ENCODE measurements at places on chromosomes 1 and 21.

DNA sequence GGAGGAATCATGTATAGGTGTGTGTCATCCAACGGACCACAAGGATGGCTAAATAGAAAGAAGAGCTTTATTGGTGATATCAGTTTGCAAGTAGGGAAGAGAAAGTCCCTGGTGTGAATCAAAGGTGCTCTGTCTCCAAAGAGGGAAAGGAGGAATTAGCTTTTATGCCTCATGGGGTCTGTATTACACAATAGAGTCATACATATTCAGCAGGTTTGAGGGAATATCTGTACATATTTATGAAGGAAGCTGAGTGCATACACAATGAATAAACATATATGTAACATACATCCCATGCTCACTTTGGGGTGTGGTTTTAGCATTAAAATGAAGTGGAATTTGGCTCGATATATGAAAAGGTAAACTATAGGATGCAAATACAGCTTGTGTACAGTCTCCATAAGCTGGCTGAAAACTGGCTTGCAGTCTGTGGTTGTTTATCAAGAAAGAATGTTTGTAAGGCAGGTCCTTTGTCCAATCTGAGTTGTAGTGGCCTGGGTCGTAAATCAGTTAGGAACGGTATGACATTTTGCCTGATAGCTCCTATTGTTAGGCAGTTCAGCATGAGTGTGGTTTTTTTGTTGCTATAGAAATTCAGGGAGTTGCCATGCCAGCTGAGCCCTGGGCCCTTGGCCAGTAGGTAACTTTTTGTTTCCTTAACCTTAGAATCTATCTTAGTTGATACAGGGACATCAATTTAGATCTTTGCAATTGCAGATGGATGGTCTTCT, 198.0 kb upstream of the ZP4 start:
- no peak for DNase-seq

DNA sequence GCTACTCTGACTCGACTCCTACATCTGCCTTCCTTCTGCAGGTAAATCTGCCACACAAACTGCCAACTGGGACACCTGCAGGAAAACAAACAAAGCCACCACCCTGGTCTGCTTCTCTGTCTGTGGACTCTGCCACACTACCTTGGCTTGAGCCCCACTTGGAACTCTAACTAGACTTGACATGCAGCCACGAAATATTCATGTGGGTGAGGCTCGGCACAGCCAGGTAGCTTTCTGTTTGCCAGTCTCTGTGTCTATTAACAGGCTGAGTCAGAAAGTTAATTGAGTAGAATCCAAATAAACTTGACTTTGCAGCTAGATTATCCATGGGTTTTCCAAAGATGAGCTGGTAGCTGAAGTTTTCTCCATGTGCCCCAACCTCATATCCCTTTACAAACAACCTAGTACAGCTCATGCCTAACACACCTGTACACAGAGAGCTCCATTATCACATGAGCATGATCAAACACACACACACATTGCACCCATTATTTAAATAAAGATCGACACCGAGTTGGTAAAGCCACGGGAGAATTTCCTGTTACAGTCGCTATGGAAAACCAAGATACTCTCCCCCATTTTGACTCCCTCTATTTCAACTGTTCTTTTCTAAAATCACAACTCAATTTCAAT, 808 bp downstream of the C1orf116 start:
- DNase-seq = no peak

DNA sequence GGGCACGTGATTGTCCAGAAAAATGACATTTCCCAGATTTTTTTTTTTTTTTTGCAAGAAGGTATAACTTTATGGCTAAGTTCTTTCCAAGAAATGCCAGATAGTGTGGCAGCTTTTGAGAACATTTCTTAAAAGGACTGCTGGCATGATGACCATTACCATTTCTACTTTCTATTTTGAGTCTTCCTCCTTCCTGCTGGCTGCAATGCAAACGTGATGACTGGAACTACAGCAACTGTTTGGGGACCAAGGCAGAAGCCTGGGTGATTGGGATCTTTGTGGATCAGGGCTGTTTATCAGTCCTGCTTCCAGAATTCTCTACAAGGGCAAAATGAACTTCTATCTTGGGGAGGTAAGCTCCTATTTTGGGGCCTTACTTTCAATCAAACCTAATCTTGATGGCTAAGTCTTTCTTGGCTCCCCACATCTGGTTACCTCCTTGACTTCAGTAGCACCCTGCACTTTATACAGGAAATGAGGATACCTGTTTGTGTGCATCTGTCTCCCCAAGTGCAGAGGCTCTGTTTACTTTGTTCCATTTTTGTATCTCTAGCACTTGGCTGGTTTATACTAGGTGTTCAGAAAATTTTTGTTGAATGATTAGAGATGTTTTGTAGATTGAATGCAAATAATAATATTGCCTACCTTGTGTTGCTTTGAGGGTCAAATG, 3.7 kb upstream of the DDX20 start:
- DNase-seq = no peak

DNA sequence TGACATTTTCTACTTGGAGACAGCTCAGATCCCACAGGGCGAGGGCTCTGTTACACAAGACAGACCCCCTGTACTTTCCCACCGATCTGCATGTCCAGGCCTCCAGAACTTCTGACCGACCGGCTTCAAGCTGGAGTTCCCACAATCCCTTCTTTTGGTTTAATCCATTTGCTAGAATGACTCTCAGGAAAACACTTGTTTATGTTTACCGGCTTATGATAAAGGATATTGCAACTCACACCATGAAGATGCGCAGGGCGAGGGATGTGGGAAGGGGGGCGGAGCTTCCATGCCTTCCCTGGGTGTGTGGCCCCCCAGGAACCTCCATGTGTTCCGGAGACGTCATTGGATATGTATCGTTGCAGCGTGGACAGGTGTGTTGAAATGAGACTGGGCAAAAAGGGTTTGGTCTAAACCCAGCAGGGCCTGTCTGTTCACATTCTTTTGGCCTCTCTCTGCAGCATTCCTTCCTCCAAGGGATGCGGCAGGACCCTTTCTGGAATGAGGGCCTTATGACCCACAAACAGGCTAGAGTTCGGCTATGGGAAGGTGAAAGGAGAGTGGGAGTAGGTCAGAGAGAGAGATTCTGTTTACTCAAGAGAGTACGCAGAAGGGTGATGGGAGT, 7.5 kb upstream of the IGSF5 start:
- no peak for DNase-seq

GRCh38 chr1:170729225-170730002, 65.5 kb downstream of the PRRX1 start:
- DNase-seq = no peak

- no peak for DNase-seq
Observed at GRCh38 chr1:167544447-167545093, 9.0 kb downstream of the CREG1 start.

DNA sequence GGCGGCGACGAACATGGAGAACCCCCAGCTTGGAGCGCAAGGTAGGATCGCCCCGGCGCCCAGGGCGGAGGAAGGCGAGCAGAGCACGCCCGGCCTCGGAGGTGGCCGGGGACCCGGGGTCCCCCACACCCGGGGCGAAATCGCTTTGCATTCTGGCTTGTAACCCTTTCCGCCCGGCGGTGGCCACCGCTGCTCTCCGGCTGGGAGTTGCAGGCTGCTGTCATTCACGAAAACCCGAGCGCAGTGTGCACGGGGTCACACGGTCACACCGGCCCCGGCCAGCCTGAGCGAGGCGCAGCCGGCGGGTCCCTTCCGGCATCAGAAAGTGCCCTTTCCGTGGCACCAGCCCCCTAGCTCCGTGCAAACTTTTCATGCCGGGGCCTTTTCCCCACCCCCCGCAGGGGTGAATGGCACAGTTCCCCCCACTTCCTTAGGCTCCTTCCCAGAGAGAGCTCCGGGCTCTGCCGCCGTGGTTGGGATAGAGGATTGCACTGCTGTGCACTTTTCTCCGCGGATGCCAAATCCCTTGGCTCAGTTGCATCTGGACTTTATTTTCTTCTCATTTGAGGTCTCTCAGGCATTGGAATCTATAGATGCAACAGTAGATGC, 802 bp downstream of the KAZN start:
- no peak for DNase-seq

DNA sequence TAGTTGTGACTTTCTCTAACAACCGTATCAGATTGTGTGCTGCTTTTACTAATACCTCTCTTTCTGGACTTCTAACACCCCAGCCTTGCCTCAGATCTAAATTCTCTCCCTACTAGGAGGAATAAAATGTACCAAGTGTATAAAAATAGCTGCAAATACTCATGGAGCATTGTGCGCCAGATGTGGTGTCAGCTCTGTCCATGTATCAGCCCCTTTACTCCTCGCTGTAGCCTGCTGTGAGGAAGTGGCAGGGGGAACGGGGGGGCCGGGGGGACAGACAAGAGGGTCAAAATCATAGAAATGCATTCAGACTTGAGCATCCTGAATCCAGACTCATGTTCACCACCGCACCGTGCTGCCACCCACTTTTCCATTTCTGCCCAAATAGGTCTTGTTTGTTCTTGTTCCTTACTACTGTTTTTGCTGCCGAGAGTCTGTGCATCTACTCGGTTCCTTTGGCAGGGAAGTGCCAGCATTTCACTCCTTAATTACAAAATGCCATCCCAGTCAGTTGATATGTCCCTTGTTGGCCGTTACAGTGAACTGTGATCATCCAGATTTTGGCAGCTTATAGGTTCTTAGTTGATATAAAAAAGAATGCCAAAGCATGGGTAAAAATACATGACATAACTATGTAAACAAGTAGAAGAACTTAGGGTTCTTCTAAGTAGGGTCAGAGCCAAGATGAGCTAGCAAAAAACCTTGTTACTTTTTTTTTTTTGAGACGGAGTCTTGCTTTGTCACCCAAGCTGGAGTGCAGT, 76.4 kb downstream of the UBE4B start:
- no peak for DNase-seq

- no peak for DNase-seq
Observed at GRCh38 chr1:209597499-209597898, 14.0 kb downstream of the CAMK1G start.

DNA sequence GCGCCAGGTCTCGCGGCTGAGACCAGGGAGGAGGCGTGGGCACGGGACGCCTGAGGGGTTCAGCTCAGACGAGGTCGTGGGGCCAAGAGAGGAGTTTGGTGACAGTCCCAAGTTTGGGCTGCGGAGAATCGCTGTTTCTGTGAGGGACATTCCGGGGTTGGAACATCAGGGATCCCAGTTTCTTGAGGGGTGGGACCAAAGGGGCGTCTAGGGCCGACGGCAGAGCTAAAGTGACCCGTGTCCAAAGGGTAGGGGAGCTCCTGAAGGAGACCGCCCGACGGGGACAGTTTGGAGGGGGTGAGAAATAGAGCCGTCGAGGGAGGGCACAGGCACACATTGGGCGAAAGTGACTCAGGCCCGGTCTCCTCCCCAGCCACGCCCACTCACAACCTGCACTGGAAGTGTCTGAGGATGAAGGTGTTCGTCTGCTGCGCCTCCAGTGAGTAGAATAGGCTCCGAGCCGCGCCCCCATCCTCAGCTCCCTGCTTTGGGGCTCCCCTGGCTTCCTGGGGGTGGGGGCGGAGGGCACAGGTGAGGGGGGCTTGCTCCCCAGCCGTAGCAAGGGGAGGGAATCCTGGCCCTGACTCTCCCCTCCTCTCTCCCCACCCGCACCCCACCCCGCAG, 7.0 kb downstream of the EFNA3 start:
- peak; percentile 78 for DNase-seq

DNA sequence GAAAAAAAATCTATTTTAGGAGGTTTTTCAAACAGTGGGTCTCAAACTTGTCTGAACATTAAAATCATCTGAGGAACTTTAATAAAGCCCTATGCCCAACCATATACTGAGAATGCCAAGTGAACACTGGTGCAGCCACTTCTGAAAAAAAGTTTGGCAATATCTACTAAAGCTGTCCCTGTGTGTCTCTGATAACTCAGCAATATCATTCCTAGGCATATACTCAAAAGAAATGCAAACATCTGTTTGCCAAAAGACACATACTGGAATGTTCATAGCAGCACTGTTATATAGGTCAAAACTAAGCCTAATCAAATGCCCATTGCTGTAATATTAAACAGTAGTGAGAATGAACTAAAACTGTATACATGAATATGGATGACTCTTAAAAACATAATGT, 74.2 kb upstream of the RGS4 start:
- DNase-seq = no peak

- no peak for DNase-seq
Observed at GRCh38 chr21:31117128-31117916, 79.0 kb upstream of the KRTAP19-8 start.

DNA sequence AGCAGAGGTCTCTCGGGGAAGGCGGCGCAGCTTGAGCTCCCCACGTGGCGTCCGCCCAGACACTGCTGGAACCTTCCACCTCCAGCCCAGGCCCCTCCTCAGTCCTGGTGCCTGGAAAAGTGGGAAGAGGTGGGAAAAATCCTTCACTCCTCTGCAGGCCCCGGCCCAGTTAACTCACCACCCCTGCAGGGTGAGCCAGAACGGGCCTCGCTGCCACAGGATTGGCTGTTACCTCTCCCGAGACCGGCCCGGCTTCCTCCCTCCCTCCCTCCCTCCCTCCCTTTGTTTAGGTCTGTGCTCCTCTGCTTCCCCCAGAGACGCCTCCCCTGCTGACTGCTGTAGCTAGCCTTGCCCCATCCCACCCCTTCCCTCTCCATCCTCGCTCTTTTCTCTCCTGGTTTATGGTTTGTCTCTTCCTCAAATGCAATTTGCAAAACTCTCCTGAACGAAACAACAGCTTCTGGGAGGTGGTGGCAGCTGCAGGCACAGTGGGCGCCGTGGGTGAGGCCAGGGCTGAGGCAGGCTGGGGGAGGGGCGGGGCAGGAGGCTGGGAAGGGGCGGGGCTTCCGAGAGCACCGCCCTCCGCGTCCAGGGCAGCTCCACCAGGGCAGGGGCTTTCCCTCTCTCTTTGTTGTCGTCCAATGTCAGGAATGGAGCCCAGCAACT, 6.5 kb downstream of the CAPN9 start:
- peak; percentile 22 for DNase-seq

GRCh38 chr1:244651956-244652622, 837 bp upstream of the DESI2 start:
- no peak for DNase-seq

DNA sequence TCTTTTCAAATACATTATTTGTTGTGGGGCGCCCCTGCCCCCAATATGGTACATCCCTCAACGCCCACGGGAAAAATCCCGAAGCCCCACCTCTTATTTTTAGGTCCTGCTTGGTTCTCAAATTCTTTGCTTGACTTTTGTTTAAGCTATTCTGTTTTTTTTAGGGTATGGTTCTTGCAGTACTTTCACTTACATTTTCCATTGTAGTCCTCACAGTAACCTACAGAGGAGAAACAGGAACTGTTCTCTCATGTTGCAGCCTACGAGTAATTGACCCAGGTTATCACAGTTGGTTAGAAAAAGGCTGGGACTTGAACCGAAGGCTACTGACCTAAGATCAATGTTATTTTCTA, 697 bp upstream of the C21orf91 start:
- DNase-seq = no peak

- no peak for DNase-seq
Observed at GRCh38 chr1:234476172-234476571, 2.8 kb downstream of the TARBP1 start.

- DNase-seq = no peak
Observed at GRCh38 chr1:50270926-50271325, 152.3 kb downstream of the DMRTA2 start.
